Stimulated activated CD4-positive, alpha-beta T cell treated with anti-CD3 and anti-CD28 coated beads, TNF-alpha, amount 100 ng/mL, for 48 hours (primary cell): ENCODE measurements at places on chromosomes 7 and 10.

GRCh38 chr10:74851831-74852230, 25.4 kb downstream of the KAT6B start:
- DNase-seq: no peak

DNA sequence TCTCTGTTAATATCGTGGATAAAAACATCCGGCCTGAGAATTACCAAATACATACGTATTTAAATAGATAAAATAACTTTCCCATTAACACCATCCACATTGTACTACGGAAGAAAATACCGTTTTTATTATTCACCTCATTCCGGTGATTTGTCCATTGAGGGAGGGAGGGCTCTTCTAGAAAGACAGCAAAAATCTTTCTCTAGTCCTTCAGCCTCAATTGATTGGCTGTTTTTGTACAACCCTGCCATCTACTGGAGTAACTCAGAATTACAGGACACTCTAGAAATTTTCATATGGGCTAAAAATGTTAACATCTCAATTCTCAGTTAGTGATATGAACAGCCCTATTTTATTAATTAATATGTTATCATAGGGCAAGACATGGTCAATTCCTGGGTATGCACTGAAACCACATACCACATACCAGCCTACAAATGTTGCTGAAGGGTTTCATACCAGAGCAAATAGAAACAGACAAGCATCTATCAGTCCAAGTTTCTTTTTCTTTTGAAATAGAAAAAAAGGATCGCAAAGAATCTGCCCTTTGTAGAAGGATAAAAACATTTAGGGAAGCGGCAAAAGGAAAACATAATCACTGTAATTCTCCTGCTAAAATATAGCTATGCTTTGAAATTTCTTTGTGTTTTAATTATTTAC, 55.8 kb upstream of the CDCA7L start:
- peak; percentile 16 for DNase-seq

DNA sequence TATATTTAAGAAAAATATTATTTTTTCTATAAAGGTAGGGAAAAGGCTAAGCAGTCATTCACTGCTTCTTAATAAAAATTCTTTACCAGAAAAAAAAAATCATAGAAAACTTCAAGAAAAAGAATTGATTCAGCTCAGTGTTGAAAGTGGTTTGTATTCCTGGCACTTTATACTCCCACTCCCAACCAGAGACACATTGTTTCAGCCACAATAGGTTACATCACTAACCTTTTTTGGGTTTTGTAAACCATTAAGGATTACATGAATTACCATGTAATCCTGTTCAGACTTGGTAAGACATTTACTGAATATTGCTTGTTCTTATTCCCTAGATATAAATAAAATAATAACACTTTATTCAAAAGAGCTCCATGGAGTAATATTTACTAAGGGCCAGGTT, 46.6 kb downstream of the MINPP1 start:
- no peak for DNase-seq

DNA sequence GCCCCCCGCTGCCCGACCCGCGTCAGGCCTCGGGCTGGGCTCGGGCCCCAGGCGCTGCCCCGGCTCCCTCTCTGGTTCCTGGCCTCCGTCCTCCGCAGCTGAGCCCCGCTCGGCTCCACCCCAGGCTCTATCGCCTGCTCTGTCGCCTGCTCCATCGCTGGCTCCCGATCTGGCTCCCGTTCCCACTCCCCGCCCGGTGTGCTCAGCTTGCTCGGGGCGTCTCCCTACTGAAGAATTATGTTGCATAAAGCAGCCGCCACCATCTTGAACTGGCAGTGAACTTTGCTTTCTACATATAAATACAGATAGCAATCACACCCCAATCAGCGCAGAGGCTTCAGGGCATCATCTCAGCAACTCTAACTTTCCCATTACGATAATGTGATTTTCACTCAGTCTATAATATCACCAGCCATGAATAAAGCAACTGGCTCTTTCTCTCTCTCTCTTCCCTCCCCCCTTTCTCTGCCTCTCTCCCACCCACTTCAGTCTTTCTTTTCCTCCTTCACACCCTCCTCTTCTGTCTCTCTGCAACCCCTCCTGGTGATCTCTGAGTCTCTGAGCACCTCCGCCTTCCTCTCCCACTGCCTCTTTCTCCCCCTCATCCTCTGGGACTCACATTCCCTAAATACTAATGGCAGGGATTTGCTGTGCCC, 43.3 kb upstream of the BTRC start:
- no peak for DNase-seq

GRCh38 chr10:13106387-13107045, 6.6 kb downstream of the OPTN start:
- no peak for DNase-seq

- DNase-seq: no peak
These were observed 3.0 kb downstream of the ADCK2 start for GRCh38 chr7:140675726-140676125.

- no peak for DNase-seq
These were observed 45.6 kb upstream of the TES start for GRCh38 chr7:116164552-116165306.

- no peak for DNase-seq
These were observed 231.6 kb downstream of the VTI1A start for GRCh38 chr10:112678581-112678980.

- DNase-seq: no peak
These were observed 64.4 kb downstream of the CALML3 start for GRCh38 chr10:5589011-5589660.

DNA sequence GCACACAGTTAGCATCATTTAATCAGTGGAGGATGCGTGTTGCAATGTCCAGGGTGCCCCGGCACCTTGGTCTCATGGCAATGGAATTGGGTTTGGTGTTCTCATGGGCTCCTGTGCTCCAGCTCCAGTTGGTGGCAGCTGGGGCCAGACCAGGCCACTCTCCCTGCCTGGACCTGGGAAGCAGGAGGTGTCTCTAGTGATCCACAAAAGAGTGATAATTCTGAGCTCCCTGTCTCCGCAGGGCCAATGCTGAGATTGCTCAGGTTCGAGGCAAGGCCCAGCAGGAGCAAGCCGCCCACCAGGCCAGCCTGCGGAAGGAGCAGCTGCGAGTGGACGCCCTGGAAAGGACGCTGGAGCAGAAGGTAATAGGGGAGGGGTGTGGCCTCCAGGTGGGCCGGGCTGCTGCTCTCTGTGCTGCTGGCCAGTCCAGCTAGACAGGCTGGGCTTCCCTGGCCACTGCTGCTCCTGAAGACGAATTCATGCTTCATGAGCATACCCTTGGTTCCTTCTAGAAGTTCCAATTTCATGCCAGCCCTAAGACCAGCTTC, 21.7 kb upstream of the BTBD16 start:
- DNase-seq: no peak

DNA sequence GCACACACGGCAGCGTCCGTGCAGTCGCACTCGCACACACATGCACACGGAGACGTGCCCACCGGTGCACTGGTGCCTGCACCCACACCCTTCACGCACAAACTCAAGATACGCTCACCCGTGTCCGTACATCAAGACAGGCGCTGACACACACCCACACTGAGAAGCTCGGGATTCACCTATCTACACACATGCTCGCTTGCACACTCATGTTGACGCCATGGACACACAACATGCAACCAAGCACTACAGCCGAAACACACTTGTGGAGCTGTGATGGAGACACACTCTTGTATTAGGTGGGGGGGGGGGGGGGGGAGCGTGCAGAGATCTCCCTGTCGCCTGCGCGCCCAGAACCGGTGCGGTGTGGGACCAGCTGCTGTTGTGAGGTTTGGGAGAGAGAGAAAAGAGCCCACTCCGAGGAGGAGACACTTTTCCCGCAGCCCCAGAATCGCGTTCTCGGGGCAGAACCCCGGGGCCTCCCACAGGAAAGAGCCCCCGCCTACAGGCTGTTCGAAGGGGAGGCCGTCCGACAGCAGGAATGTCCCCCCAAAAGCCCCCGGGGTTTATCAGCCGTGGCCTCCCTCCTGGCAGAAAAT, 605 bp upstream of the NFKB2 start:
- DNase-seq: no peak

GRCh38 chr7:143516981-143517380, 39.3 kb downstream of the TAS2R41 start:
- no peak for DNase-seq

GRCh38 chr10:21090609-21091082, 193.5 kb upstream of the NEBL start:
- no peak for DNase-seq

- DNase-seq: no peak
These were observed 20.1 kb downstream of the CHCHD3 start for GRCh38 chr7:133061792-133062191.

DNA sequence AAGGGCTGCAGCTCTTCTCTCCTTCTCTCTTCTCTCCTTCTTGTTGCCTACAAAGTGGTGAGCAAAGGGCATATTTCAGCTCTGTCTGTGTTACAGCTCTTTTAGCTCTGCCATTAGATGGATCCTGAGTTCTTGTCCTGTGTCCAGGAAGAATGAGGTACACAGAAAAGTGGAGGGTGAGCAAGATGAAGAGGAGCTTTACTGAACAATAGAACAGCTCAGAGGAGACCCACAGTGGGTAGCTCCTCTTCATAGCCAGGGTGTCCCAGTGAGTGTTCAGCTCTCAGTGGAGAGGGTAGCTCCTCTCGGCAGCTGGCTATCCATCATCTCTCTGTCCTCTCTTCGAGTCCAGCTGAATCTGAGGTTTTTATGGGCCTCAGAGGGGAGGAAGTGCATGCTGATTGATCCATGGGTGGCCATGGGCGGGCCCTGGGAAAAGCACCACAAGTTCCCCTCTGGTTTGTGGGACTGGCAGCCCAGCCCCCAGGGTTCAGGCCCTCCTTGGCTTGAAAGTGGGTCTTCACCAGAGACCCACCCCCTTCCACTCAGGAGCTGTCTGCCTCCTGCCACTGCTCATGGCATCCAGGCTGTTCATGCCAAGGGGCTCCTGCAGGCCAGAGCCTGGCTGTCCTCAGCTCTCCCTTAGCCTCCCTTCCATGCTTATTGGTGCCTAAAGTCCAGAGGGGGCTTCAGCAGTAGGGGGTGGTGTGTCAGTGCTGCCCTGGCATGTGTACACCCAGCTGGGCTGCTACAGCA, 109.1 kb upstream of the FAM180A start:
- DNase-seq: no peak

- DNase-seq: no peak
These were observed 59.4 kb downstream of the USP6NL start for GRCh38 chr10:11551916-11552602.

- no peak for DNase-seq
These were observed 16.9 kb upstream of the CDK14 start for GRCh38 chr7:90579181-90579688.

DNA sequence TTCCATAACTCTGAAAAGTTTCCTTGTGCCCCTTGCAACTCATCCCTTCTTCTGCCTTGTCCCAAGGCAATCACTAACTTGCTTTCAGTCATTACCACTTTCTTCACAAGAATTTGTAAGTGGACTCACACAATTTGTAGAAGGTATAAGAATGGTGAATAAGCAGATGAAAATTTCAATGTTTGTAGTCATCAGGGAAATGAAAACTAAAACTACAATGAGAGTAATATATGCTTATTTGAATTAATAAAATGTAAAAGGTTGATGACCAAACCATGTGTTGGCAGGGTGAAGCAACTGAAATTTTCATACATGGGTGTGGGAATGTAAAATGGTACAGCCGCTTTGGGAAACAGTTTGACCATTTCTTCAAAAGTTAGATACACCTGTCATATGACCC, 79.7 kb downstream of the GNAT3 start:
- DNase-seq: no peak

GRCh38 chr7:25885057-25885576, 266.9 kb upstream of the NFE2L3 start:
- no peak for DNase-seq

- no peak for DNase-seq
These were observed 83.6 kb downstream of the FANK1 start for GRCh38 chr10:125979976-125980375.

DNA sequence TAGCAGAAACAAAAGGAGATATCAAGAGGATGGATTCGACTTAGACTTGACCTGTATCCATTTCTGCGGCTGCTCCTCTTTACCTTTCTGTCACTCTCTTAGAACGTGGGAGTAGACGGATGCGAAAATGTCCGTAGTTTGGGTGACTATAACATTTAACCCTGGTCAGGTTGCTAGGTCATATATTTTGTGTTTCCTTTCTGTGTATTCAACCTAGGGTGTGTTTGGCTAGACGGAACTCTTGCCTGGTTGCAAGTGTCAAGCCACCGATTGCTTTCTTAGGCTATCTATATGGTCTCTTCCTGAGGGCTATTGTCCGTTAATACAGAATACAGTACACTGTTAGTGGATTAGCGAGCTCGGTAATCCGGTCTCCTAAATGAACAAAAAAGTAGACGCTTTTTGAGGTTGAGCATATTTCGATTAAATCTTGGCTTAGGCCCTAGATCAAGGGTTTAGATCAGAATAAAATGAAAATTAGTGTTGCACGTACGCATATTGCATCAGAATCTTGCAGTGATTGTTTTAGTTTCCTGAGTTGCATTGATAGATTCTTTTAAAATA, 1.2 kb downstream of the PTEN start:
- no peak for DNase-seq

GRCh38 chr7:151298765-151299164, 42.8 kb upstream of the NUB1 start:
- DNase-seq: no peak

GRCh38 chr10:35015843-35016408, 74.2 kb downstream of the CUL2 start:
- DNase-seq: no peak

DNA sequence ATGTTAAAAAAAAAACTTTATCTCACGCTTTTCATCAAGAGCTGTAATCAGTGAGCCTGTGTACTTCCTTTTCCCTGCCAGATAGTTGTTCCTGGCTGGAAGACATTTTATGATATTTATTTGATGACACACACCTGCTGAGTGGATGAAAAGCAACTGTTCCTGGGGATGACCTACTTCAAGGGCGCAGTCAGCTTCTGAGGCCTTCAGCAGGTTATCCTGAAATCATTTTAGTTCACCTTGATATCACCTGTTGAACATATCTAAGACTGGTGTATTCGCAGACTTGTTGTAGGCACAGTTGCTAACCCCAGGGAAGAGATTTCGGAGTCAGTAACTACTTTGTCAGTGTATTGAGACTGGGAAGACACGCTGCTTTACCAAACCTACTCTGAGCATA, 234.5 kb upstream of the TCF7L2 start:
- no peak for DNase-seq

GRCh38 chr10:130709415-130709814, 573.2 kb downstream of the GLRX3 start:
- no peak for DNase-seq

DNA sequence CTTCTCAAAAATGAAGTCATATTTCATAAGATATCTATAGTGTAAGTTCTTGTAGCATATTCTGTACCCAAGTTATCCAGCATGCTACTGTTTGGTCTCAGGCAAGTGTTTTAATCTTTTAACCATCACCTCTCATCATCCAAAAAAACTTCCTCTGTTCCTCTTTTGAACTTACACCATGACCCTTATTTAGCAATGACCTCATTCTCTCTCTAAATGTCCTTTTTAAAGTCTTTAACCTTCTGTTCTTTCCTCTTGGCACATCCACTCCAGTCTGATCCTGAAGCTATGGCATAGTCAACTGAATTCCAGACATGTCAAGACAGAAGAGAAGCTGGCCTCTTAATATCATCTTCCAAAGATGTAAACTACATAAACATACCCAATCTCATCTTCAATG, 26.2 kb downstream of the PPP3CB start:
- DNase-seq: no peak
